ENCODE measurements at places on chromosomes 3 and 15.

- peak; percentile 56 for DNase-seq
Measured at GRCh38 chr3:5186858-5187155, 700 bp upstream of the EDEM1 start.

- no peak for DNase-seq
Measured at GRCh38 chr3:188480011-188480410, 326.1 kb downstream of the LPP start.

DNA sequence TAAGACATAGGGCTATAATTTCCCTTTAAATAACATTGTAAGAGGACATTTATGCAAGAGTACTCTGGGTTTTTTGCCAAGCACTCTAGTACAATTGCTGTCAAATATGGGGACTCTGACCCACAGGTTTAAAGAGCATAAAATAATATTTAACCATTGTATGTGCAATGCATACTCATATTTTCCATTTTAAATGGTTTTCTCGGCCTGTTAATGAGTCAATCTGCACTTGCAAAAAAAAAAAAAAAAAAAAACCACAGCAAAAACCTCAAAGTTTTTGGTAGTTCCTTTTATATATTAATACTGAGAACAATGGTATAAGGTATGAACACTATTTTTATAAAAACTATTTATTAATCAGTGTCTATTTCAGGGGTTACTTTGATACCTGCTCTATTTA is 304.0 kb upstream of the CBLB start:
- no peak for DNase-seq

DNA sequence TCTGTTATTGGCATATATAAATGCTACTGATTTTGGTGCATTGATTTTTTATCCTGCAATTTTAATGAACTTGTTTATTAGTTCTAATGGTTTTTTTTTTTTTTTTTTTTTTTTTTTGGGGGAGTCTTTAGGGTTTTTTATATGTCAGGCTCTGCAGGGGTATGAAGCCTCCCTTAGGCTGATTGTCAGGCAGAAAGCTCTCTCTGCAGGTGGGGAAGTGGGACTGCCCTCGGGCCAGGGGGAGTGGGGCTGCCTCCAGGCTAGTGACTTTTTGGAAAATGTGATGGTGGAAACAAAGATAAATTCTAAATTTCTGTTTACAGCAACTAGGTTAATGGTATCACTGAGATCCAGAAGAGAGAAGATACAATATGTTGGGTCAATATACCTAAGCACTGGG is 14.4 kb upstream of the NAALADL2 start:
- DNase-seq, result no peak

- DNase-seq, result no peak
Measured at GRCh38 chr3:13264468-13264795, 155.7 kb downstream of the NUP210 start.

DNA sequence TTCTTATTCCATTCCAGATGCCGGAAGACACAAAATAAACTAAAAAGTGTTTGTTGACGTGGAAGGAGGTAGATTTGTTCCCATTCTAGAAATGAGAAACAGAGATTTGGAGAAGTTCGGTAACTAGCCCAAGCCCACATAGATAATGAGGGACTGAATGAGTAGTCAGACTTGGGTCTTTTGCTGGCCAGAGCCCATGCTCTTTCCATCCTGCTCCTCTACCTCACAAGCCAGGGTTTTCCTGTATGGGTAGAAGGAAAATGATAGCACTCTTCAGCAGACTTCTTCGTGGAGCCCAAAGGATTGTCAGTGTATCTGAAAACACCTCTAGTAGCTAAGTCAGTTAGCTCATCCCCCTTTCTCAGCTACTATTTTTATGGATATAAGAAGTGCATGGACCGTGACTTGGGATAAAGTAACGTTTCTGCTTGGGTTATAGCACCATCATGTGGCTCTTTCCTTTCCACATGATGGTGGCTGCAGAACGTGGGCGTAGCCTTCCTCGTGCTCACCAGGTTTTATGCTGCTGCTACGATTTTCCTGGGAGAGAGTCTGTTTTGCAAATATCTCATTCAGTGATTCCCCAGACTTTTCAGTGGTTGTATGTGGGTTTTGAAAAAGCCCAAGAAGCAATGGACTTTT is 84.6 kb downstream of the DGKG start:
- DNase-seq, result peak; percentile 75

DNA sequence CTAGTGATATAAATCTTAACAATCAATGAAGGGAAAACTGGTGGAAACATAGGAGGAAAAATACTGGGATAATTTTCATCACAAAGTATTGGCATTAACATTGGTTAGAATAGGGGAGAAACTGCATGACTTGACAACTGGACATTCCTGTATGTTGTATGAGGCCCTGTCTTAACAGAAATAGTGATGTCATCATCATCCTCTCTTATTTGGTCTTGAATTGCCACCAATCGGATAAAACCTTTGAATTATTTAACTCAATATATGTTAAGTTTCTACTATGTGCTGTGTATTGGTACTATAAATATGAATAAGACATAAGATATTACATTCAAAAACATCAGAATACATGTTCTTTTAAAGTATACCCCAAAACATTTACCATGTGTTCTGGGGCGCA is 130.1 kb upstream of the CCDC54 start:
- no peak for DNase-seq

- peak; percentile 68 for DNase-seq
Measured at GRCh38 chr15:77966540-77967234, 110.8 kb downstream of the TBC1D2B start.

DNA sequence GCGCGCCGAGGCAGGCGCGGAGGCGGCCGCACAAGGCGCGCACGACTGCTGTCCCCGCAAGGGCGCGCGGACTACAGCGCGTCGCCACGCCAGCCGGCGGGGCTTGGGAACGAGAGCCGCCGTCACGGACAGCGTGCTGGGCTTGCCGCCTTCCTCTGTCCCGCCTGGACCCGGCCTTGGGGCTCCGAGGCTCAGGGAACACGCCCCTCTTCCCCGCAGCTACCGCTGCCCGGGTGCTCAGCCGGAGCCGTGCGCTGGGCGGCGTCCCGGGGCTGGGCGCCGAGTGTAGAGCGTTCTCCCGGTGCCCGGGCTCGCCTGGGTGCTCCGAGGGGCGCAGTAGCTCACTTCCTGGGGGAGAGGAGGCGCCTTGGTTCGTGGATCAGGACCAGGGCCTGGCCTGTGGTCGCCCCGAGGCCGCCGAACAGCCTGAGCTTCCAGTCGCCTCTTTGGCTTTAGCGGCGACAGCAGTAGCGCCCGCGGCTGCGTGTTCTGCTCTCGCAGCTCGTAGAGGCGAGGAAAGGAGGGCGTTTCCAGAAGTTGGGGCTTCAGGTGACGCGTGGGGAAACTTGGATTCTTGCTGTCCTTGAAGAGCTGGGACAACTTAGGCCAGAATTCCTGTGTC is 226.7 kb upstream of the C2CD4B start:
- peak; percentile 68 for DNase-seq
